CD4-positive, alpha-beta T cell (primary cell): ENCODE measurements at places on chromosomes 11 and 22.

DNA sequence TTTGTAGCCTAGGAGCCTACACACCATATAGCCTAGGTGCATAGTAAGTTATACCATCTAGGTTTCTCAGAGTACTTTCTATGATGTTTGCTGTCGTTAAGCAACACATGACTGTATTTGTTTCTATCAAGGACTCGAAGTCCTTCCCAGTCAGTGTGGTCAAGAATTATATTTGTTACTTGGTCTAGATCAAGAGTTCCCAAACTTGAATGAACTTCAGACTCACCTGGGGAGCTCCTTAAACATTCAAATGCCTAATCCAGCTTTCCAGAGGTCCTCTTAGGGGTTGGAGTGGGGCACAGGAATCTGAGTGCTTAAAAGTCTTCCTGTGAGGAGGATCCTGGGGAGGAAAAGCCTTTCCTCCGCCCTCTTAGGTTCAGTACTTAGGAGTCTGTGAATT lies 41.5 kb upstream of the PAMR1 start:
- no peaks in the 10 kb centered on the region for H3K36me3 ChIP-seq
- no peaks in the 10 kb centered on the region for H3K4me1 ChIP-seq
- DNase-seq, result no peak
- peaks cover 14% of the 10 kb centered on the region for H3K27me3 ChIP-seq
- H3K4me3 ChIP-seq, result no peak overlapping the region

GRCh38 chr11:35969089-35970042 lies 25.5 kb downstream of the LDLRAD3 start:
- H3K36me3 ChIP-seq, result no peaks in the 10 kb centered on the region
- no peaks in the 10 kb centered on the region for H3K4me1 ChIP-seq
- H3K4me3 ChIP-seq, result no peak overlapping the region
- H3K27me3 ChIP-seq, result no peaks in the 10 kb centered on the region

DNA sequence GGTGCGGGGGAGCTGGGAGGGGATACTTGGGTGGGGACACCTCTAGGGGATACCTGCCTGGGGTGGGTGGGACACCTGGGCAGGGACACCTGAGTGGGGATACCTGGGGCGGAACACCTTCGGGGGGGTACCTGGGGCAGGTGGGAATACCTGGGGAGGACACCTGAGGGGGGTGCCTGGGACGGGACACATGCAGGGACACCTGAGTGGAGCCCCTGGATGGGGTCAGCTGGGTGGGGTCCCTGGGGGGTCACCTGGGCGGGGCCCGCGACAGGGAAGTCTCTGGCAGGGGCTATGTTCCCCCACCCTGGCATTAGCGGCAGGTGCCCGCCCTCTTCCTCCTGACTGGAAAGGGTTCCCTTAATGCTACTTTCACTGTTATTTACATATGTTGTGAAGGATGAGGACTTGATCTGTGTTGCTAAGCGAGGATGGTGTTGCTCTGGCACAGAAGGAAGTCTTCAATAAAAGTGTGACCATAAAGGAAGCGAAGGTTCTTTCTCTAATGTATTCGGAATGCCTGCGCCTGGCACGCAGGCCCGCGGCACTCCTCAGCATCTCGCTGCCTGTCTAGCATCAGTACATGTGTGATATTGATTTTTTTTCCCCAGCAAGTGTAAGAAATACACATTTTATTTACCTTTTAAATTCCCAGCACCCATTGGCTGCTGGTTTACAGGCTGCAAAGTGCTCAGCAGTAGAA lies 801.7 kb downstream of the BRD1 start:
- H3K36me3 ChIP-seq, result no peaks in the 10 kb centered on the region
- no peak overlapping the region for H3K27ac ChIP-seq
- no peak for DNase-seq

DNA sequence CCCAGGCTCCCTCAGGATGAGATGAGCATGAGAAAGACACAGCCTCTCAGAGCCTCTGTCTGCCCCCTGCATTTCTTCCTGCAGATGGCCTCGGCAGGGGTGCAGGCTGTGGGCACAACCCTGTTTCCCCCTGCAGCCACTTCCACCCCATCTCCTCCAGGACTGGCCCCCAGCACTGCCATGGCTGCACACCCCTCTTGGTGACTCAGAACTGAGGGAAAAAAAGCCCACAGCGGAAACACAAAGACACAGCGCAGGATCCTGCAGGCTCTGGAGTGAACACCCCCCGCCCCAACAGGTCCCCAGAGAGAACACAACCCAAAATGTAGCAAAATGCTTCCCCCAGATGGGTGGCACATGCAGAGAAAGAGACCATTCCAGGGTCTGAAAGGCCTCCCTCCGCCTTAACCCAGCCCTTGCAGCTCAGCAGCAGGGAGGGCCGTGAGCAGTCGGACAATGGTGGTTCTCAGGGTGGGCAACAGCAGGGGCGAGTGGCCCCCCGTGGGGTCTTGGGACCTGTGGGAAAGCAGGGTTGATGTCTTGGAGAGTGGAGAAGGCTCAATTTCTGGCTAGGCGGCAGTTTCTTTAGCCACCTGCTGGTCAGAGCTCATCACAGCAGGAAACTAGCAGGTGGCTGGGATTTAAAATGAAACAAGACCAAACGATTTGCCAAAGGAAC lies 8.0 kb downstream of the TUBGCP6 start:
- H3K4me3 ChIP-seq, result no peak overlapping the region
- DNase-seq, result no peak
- peaks cover 27% of the 10 kb centered on the region for H3K4me1 ChIP-seq
- H3K27ac ChIP-seq, result no peak overlapping the region

DNA sequence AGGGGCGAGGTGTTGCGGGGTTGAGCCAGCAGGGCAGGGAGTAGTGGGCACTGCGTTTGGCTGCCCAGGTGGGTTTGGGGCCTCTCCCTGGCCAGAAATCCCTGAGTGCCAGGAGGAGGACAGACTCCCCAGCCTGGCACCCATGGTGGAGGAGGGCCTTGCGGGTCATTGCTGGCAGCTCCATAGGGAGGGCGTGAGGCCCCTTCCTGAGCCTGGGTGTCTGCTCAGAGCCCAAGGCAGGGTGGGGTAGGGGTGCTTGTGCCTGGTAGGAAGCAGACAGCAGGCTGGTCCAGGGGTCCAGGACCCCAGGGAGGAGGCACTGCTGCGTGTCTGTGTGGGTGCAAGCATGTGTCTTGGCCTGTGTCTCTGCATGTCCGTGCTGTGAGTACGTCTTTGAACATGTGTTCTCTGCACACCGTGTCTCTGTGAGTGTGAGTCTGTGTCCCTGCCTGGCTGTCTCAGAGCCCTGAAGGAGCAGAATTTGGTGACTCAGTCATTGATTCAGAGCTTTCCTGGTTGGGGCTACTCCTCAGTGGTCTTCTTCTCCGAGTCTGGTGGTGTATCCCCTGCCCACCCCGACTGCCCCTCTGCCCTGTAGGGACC lies 3.9 kb downstream of the TSPAN4 start:
- H3K27me3 ChIP-seq, result peaks cover 18% of the 10 kb centered on the region
- no peak overlapping the region for H3K27ac ChIP-seq
- H3K36me3 ChIP-seq, result no peaks in the 10 kb centered on the region
- no peak for DNase-seq

DNA sequence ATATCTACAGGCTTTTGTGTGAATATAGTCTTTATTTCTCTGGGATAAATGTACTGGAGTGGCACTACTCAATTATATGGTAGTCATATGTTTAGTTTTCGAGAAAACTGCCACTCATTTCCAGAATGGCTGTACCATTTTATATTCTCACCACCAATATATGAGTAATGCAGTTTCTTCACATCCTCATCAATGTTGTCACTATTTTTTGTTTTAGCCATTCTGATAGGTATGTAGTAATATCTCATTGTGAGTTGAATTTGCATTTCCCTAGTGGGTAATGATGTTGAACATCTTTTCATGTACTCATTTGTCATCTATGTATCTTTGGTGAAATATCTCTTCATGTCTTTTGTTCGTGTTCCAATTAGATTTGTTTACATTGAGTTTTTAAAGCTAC lies 18.0 kb downstream of the ACRV1 start:
- no peaks in the 10 kb centered on the region for H3K4me1 ChIP-seq
- DNase-seq, result no peak
- no peak overlapping the region for H3K4me3 ChIP-seq
- no peaks in the 10 kb centered on the region for H3K27me3 ChIP-seq
- no peaks in the 10 kb centered on the region for H3K36me3 ChIP-seq
- H3K27ac ChIP-seq, result no peak overlapping the region

DNA sequence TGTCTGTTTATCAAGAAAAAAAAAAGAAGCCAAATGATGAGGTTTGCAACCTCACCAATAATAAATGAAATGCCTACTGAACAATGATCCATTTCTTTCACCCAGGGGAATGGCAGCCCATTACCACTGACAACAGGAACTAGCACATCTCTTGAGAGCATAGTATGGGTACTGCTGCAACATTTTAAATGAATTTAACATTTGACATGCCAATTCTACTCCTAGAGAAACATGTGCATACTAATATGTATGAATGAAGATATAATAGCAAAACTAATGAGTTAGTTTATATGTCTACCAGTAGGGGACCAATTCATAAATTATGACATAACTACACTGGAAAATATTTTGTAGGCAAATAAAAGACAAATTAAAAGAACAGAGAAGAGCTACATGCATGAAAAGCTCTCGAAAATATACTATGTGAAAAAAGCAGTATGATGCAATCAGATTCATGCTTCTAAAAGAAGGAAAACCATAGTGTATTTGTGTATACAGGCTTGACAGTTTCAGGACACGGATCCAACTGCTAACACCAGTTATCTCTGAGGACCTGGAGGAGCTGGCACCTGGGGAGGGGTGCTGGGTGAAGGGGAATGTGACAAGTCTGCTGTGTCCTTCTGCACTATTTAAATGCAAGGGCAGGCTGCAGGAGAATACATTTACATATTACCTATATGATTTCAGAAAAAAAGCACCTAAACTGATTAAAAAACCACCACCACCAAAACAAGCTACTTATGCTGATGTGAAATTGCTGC lies 6.9 kb downstream of the SMCO4 start:
- peaks cover 8% of the 10 kb centered on the region for H3K4me1 ChIP-seq
- no peak for DNase-seq
- H3K4me3 ChIP-seq, result no peak overlapping the region
- H3K36me3 ChIP-seq, result no peaks in the 10 kb centered on the region
- H3K27ac ChIP-seq, result no peak overlapping the region

- peaks cover 38% of the 10 kb centered on the region for H3K4me1 ChIP-seq
- H3K27ac ChIP-seq, result peak overlapping the region; percentile 46
- H3K27me3 ChIP-seq, result no peaks in the 10 kb centered on the region
- no peak overlapping the region for H3K4me3 ChIP-seq
- DNase-seq, result no peak
Observed at GRCh38 chr22:40265783-40266182, 80.5 kb upstream of the ADSL start.

DNA sequence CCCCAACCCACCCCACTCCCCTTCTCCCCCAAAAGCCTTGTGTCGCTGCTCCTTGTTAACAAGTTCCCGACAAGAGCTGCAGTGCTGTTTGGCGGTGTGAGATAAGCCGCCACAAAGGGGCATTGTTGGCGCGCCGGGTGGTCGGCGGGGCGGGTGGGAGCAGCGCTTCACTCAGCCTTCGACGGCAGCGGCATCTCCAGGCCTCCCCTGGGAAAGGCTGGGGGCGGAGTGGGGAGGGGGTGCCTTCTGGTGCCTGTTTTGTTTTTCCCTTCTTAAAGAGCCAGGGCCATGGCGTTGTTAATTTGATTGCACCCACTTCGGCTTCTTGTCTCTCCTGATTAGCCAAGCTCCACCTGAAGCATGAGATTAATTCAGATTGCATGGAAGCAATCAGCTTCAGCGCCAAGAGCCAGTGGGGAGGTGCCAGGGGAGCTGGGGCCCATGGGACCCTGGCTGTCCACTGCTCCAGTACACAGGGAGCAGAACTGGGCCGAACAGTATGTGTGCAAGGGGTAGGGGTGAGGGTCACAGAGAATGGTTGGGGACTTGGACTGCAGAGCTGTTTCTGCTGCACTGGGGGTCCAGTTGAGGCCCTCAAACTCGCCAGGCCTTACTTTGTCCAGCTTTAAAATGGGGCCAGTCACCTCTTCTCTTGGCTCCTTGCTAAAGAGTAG lies 165.1 kb downstream of the CEP164 start:
- no peaks in the 10 kb centered on the region for H3K4me1 ChIP-seq
- no peak overlapping the region for H3K4me3 ChIP-seq
- H3K27me3 ChIP-seq, result peaks cover 11% of the 10 kb centered on the region

DNA sequence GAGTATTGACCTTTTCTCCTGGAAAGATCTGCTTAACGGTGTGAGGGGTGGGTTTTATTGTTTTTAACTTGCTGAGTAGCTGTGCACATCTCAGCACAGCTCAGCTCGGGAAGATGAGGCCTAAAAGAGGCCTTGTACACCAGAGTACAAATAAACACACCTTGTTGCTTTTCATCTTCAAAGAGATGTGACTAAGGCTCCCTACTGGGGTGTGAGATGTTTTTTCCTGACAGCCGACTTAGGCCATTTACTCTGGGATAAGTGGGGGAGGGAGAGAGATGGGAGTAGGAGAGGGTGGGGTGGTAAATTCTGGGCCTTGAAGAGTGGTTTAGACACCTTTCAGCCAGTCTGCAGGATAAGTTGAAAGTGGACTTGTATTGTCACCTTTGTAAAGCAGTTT lies 2.9 kb downstream of the LDLRAD3 start:
- DNase-seq, result no peak
- peaks cover 13% of the 10 kb centered on the region for H3K27me3 ChIP-seq
- H3K4me1 ChIP-seq, result peaks cover 4% of the 10 kb centered on the region
- H3K36me3 ChIP-seq, result no peaks in the 10 kb centered on the region

DNA sequence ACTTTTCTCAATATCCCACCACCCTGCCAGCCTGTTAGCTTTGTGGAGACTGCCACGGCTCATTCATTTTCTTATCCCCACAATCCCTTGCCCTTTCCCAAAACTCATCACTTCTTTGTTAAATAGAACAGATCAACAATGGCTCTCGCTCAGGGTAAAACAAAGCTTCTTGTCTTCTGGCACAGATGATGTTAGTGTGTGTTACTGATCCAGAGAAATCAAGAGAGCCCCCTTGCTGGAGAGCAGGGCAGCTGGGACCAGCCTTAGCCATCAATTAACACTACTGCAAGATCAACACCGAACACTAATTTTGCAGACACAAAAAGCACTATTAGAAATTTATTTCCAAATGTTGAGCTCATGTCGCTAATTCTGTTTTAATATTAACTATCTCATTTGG lies 420.9 kb downstream of the TENM4 start:
- no peaks in the 10 kb centered on the region for H3K27me3 ChIP-seq
- no peak for DNase-seq
- no peaks in the 10 kb centered on the region for H3K4me1 ChIP-seq
- no peak overlapping the region for H3K4me3 ChIP-seq
- H3K36me3 ChIP-seq, result no peaks in the 10 kb centered on the region

DNA sequence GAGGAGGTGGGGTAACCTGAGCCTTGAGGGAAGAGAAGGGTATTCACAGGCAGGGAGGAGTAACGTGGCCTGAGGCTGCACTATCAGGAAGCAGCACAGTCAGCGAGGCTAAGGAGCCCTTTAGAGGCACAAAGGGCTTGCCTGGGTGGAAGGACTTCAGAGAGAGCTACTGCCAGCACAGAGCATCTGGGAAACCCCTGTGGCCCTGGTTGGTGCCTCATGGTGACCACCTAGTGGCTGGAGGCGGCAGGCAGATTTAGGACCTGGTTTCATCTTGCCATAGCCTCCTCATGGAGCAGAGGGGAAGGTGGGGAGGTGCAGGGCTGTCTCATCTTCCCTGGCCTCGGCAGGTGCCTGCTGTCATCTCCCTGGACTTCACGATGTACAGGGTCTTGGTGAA lies 64.5 kb downstream of the MPPED1 start:
- no peak overlapping the region for H3K4me3 ChIP-seq
- no peaks in the 10 kb centered on the region for H3K36me3 ChIP-seq
- H3K4me1 ChIP-seq, result peaks cover 3% of the 10 kb centered on the region
- H3K27me3 ChIP-seq, result peaks cover 8% of the 10 kb centered on the region

GRCh38 chr11:118198370-118198769 lies 21.9 kb upstream of the SCN2B start:
- no peaks in the 10 kb centered on the region for H3K27me3 ChIP-seq
- peaks cover 60% of the 10 kb centered on the region for H3K36me3 ChIP-seq
- DNase-seq, result peak; percentile 88
- H3K27ac ChIP-seq, result peak overlapping the region; percentile 3
- H3K4me3 ChIP-seq, result no peak overlapping the region
